ENCODE measurements at places on chromosomes 2 and 18.
A peak's percentile ranks its signal among the peaks of the same experiment; 100 is the strongest.

GRCh38 chr2:100321866-100322820 is at the start of gene LONRF2:
TSS of gene LONRF2 (minus strand) at chr2:100322501. CDS start at chr2:100322093, 408 bp downstream.
- DNase-seq, result peak; percentile 32

DNA sequence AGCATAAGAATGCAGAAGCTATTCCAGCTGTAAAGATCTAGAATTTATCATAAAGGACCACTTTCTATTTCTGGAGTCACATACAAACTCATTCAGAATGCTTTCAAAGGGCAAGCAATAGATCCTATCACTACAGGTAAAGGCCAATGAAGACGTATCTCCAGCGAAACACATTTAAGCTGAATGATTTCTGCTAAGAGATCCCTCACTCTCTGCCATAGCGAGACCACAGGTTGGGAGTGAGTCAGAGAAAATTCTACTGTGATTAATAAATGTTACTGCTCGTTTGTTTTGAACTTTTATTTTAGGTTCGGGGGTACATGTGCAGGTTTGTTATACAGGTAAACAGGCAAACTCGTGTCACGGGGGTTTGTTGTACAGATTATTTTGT is 72.5 kb upstream of the NFU1 start:
- no peak for DNase-seq

GRCh38 chr2:68438455-68439303 is 28.4 kb downstream of the FBXO48 start:
- no peak for DNase-seq

- DNase-seq, result peak; percentile 9
Measured at GRCh38 chr18:56593906-56594305, 44.5 kb downstream of the TXNL1 start.

GRCh38 chr2:13351068-13351467 is 634.3 kb downstream of the TRIB2 start:
- DNase-seq, result no peak

DNA sequence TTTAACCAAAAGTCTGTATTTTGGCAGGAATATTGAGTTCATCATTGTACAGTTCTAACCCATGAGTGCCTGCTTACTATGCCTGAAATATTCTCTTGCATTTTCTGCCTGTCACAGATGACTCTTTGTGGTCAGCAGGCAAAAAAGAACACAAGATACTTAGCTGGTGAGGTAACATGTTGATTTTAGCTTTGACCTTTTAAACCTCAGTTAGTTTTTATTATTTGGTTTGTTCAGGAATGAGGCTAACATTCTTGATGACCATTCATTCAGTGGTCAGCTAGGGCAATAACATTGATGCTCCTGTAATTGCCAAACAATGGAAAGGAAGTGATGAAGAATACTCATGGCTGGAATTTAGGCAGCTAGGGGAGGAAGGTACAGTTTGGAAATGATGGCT is 491.2 kb downstream of the PIK3C3 start:
- DNase-seq, result peak; percentile 21

DNA sequence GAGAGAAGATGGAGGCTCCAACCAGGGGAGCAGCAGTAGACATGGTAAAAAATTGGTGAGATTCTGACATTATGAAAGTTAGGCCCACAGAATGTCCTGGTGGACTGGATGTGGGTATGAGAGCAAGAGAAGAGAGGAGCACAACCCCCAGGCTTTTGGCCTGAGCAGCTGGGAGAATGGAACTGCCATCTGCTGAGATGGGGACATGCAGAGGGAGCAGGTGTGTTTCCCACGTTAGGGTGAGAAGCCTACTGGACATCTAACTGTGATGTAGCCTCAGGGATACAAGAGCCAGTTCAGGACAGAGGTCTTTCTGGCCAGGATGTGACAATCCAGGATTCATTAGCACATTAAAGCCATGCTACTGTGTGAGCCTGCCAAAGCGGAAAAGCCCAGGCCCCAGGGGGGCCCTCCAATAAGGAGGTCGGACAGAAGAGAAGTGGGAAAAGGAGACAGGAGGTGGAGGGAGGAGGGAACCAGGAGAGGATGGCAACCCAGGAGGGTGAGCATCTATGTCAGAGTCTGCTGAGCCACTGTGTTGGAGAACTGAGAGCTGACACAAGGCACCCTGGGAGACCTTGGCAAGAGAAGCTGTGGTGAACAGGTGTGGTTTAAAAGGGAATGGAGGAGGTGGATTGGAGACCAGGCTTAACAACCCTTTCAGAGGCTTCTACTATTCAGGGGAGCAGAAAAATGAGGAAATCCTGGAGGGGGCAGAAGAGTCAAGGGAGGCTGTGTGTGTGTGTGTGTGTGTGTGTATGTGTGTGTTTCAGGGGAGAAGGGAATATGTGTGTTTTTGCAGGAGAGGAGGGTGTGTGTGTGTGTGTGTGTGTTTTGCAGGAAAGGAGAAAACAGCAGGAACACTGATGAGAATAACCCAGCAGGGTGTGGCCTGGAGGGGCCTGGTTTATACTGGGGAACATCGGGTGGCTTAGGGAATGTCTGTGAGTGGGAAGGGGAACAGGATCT is 10.5 kb downstream of the CYB5A start:
- DNase-seq, result no peak

GRCh38 chr2:99695944-99696253 is 206.1 kb upstream of the REV1 start:
- peak; percentile 48 for DNase-seq

- peak; percentile 82 for DNase-seq
Measured at GRCh38 chr2:147149575-147150240, 695.1 kb upstream of the ACVR2A start.

- DNase-seq, result no peak
Measured at GRCh38 chr2:187482796-187483195, 34.7 kb upstream of the CALCRL start.

DNA sequence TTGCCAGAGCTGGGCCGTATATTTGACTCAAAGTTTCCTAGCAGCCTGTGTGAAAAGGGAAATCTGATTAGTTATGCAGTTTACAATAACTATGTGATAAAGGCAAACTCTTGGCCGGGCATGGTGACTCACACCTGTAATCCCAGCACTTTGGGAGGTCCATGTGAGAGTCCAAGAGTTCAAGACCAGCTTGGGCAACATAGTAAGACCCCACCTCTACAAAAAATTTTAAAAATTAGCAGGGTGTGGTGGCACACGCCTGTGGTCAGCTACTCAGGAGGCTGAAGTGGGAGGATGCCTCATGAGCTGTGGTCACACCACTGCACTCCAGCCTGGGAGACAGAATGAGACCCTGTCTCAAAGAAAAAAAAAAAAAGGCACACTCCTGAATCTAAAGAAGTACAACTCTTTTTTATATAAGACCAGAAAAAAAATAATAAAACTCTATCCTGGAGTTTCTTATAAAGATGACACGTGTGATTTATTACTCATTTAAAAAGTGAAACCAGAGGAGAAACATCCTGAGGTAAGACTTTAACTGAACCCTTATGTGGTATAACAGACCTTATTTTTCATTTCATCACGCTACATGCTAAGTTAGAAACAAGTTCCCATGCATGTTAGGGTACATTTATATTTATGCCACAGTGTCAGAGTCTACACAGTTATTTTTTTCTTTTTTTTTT is 32.6 kb upstream of the KCMF1 start:
- no peak for DNase-seq

GRCh38 chr2:45713136-45713535 is 61.7 kb downstream of the PRKCE start:
- DNase-seq, result no peak

GRCh38 chr2:27162151-27163121 is 13.6 kb downstream of the TCF23 start:
- peak; percentile 63 for DNase-seq

DNA sequence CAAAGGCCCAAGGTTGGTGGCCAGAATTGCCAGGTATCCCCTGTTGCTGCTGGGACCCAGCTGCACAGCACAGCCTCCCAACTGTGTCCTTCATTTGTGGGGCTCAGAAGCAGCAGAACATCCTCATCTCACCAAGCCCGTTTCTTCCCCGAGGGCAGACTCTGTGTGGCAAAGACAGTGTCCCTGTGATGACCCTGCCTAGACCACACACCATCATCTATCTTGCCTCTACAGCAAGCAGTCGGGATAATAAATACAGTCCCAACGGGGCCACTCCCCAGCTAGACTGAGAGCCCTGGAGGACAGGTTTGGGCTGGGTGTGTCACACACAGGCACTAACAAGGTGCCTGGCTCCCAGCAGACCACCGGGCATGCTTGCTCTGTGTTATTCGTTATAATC is 93.4 kb downstream of the PTGR3 start:
- DNase-seq, result no peak

DNA sequence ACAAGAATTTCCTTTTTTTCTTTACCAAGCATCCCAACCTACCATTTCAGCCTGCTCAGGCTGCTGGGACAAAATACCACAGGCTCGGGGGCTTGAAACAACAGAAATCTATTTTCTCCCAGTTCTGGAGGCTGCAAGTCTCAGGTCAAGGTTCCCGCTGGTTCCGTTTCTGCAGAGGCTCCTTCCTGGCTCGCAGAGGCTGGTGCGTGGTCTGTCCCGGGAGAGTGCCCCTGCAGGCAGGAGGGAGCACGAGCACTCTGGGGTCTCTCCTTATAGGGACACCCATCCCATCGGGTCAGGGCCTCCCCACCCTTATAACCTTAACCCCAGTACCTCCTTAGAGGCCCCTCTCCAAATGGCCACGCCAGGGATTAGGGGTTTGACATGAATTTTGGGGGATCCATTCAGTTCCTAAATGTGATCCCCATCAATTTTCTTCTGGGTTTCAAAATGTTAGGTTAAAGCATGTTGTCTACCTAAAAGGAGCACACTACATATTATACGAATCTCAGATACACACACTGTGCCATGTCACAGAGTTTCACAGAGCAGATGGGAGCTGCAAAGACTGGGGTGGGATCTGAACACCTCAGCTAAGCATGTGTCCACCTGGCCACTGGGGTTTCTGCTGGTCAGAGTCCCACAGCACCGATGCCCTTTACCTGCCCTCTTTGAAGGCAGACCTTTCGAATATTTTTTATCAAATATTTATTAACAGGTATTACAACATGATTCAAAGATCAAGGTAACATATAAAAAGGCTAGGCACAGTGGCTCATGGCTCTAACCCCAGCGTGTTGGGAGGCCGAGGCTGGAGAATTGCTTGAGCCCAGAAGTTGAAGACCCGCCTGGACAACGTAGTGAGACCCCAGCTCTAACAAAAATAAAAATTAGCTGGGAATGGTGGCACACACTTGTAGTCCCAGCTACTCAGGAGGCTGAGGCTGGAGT is 17.6 kb upstream of the ADI1 start:
- DNase-seq, result peak; percentile 64

DNA sequence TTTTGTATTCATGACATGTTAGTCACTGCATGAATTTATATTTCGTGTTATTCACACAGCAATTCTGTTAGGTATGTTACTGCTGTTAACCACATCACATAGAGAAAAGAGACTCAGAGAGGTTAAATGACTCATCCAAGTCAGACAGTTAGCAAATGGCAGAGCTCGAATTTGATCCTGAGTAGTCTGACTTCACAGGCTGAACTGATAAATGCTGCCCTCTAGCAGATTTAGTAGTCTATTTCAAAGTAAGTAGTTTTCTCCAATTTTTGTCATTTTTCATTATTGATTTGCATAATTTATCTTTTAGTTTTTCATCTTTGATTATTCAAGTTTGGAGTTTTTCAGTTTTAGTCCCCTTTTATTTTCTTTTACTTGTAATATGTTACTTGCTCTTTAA is 58.3 kb downstream of the WDR7 start:
- DNase-seq, result peak; percentile 60

DNA sequence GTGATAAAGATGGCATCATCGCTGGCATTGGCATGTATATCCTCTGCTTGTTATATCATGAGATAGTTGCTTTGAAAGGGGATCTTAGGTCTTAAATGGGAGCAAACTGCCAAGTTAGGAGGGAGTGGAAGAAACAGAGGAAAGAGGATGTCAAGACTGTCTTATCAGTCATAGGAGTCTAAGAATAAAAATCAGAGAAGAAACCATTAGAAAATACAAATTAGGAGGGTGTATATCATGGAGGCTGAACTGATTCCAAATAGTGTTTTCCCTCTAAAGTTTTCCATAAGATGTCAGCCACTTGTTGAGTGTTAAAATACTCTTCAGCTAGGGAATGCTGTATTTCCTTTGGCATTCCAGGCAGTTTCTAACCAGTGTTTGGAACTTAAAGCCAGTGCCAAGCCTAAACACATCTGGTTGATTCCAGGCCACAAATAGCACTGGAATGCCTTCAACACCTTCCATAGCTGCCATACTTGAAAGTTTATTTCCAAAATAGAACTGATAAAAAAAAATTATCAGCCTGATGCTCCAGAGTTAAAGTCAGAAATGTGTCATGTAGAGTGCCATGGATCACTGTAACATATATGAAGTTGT is 129.4 kb downstream of the ZEB2 start:
- no peak for DNase-seq

GRCh38 chr2:155846259-155846658 is 486.3 kb downstream of the NR4A2 start:
- peak; percentile 33 for DNase-seq

DNA sequence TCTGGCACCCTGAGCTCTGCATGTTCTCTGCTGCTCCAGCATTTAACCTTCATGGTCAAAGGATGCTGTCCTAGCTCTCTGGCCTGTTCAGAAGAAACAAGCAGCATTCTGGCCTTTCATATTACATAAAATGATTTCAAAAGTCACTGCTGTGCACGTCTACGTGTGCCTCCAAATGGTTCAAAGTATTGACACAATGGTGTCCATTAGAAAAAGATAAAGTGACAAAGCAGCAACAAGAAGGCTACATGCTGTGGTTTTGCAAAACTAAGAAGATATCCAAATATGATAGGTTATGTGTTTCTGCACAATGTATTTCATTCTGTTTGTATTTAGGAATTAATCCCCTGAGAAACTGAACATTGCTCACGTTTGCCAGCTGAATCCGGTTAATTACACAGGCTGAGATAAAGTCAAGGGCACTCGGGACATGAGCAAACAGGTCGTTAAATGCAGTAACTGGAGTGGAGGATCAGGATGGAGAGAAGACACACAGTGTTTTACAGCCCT is 258.5 kb downstream of the DOK6 start:
- no peak for DNase-seq

DNA sequence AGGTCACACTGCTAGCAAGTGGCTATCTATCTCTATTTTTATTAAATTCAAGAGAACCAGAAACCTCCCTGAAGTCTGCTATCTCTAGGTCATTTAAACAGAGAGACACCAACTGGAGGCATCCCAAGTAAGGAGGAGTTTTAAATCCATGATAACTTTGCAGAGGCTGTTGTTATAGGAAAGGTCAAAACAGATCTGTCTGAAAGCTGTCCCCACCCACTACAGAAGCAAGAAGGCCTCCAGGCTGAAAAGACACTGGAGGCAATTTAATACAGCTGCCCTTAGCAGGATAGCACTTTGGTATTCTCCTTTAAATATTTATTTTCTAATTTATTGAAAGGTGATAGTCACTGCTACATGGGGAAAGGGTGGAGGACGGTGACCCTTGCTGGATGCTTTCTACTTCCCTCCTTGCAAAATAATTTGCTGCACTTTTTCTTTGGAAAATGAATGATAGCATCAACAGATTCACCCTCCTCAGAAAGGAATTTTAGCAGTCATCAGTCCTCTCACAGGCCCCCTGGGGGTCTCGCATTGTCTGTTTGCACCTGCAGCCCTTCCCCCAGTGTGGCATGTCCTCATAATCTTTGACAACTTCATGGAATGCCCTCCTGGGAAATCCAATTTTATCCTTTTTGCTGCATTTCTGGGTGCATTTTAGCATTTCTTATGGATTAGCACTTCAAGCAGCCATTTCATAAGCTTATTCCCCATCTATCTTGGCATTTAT is 429.5 kb upstream of the TNP1 start:
- DNase-seq, result no peak

GRCh38 chr2:65664931-65665330 is 232.5 kb upstream of the SPRED2 start:
- DNase-seq, result no peak
